ENCODE measurements at places on chromosomes 6 and 20. TPM values are rescaled to one million over a fixed set of nuclear protein-coding genes. Genes with fewer than 3 reads are reported as not detected.

GRCh38 chr6:16600026-16600425 lies 161.2 kb downstream of the ATXN1 start:
- H3K4me3 ChIP-seq = no peak overlapping the region
- DNase-seq = no peak
- no peak overlapping the region for H3K27ac ChIP-seq
- peaks cover 6% of the 10 kb centered on the region for H3K36me3 ChIP-seq

DNA sequence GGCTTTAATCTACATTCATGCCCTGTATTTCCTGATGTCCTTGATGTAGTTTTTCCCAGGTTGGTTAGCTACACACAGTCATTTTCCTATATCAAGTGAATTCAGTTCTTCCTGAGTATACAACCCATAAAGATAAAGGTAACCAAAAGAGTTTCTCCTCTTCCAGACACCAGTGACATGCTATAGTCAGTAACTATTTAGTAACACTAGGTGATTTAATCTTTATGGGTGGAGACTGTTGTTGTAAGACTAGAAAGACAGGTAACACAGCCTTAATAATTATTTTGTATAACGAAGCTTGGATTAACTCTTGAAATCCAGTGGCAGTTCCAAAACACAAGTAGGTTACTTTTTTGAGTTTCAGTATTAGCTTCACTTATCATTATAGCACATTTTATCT lies 17.6 kb downstream of the MCUR1 start:
- H3K4me3 ChIP-seq = no peak overlapping the region
- no peak for DNase-seq
- H3K4me1 ChIP-seq = no peaks in the 10 kb centered on the region
- no peaks in the 10 kb centered on the region for H3K27me3 ChIP-seq

GRCh38 chr6:10276660-10277287 lies 138.1 kb downstream of the TFAP2A start:
- no peaks in the 10 kb centered on the region for H3K27me3 ChIP-seq
- no peaks in the 10 kb centered on the region for H3K36me3 ChIP-seq
- no peaks in the 10 kb centered on the region for H3K4me1 ChIP-seq
- DNase-seq = no peak
- no peak overlapping the region for H3K4me3 ChIP-seq

DNA sequence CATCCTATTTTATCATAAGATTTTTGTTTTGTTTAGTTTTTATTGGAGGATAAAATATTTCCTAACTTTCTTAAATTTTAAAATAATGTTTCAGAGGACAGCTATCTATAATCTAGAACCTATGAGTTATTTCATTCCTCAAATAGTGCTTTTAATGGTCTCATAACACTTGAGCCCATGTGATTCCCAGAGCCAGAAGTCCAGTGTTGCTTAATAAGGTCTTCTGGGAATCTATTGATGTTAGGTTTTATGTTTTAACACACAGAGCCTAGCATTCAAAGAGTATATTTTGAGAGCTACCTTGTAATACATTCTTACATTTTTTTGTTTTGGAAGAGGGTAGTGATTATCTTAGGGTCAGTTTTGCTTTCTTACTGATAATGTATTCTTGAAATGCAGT lies 200.2 kb downstream of the CENPW start:
- no peak overlapping the region for H3K27ac ChIP-seq
- H3K36me3 ChIP-seq = no peaks in the 10 kb centered on the region
- no peak overlapping the region for H3K4me3 ChIP-seq

GRCh38 chr20:2750491-2751251 lies 49.8 kb downstream of the CPXM1 start:
- H3K27me3 ChIP-seq = peaks cover 32% of the 10 kb centered on the region
- no peak overlapping the region for H3K27ac ChIP-seq
- no peaks in the 10 kb centered on the region for H3K36me3 ChIP-seq
- peak; percentile 78 for DNase-seq

Gene RBL1
- 12.7 TPM for total RNA-seq

DNA sequence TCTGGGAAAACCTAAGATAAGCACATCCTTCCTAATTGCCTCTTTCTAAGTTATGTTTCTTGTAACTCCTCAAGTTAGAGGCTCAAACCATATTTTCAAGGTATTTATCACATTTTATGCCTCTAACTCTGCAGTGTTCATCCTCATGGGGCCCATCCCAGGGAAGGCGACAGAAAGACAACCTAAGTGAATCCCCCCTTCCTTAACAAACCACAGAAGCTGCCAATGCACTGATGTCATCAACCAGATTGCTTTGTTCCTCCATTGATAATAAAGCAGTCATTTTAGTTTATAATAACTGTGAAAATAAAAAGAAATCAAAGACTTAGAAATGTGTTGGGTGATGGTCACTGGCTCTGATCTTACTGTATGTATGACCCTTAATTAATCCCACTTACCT lies 119.5 kb upstream of the TCF21 start:
- no peaks in the 10 kb centered on the region for H3K36me3 ChIP-seq
- no peak overlapping the region for H3K27ac ChIP-seq
- no peaks in the 10 kb centered on the region for H3K27me3 ChIP-seq
- no peak overlapping the region for H3K4me3 ChIP-seq
- H3K4me1 ChIP-seq = no peaks in the 10 kb centered on the region
- DNase-seq = no peak

GRCh38 chr6:49923826-49924225 lies 40.1 kb downstream of the DEFB114 start:
- DNase-seq = no peak
- H3K27ac ChIP-seq = no peak overlapping the region
- no peak overlapping the region for H3K4me3 ChIP-seq
- no peaks in the 10 kb centered on the region for H3K36me3 ChIP-seq

DNA sequence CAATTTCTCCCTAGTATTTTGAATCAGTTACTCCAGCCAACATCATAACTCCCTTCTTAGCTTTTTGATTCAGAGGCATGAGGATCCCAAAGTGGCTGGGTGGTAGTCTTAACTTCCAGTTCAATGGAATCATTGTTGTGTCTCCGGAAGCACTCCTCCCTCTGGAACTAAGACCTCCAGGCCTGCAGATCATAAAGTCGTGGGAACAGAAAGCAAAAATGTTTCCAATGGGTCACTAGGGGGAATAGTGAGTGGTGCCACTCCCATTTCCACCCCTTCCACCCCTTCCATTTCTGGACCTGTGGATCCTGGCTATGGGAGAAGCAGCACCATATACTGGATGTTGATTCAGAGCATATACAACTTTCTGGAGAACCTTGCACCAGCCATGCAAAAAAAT lies 130.8 kb downstream of the SGK1 start:
- no peak overlapping the region for H3K27ac ChIP-seq
- no peak for DNase-seq
- no peak overlapping the region for H3K4me3 ChIP-seq
- H3K4me1 ChIP-seq = no peaks in the 10 kb centered on the region
- no peaks in the 10 kb centered on the region for H3K36me3 ChIP-seq
- no peaks in the 10 kb centered on the region for H3K27me3 ChIP-seq

Gene PREX1
- total RNA-seq = 158 TPM

DNA sequence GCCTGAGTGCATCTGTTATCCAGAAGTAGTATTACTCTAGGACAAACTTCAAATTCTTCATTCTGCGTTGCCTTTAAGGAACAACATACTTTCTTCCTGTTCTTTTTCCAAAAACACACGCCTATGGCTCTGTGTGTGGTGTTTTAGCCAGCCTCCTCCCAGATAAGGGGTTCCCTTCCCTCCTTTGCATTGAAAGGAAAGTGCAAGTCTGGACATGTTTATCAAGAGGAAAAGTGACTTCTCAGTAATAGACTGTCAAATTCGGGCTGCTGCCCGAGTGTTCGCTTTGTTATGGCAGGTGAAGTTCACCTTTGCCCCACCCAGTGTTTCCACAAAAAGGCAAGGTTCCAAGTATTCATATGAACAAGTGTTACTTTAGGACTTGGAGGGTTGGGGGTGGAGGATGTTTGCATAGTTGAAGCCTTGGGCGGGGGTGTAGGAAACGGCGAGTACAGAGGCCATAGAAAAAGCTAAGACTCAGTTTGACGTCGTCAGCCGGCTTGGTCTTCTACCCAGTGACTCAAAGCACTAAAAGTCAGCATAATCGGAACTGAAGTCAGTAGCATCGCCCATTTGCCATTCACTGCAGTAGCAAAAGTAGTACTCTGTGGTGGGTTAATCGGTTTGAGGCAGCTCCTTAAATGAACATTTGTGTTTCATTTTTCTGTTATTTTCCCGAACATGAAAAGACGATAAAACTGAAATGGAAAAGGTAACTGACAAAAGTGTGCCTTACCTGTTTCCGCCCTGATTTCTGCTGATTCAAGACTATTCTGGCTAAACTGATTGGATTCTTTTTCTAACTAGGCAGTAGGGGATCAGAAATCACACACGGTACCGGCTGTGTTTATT lies 12.5 kb downstream of the PRDM1 start:
- DNase-seq = peak; percentile 84
- no peaks in the 10 kb centered on the region for H3K27me3 ChIP-seq
- peak overlapping the region; percentile 46 for H3K4me3 ChIP-seq
- H3K36me3 ChIP-seq = no peaks in the 10 kb centered on the region
- H3K27ac ChIP-seq = peak overlapping the region; percentile 91

Gene ASCC3
- 49.0 TPM for total RNA-seq

DNA sequence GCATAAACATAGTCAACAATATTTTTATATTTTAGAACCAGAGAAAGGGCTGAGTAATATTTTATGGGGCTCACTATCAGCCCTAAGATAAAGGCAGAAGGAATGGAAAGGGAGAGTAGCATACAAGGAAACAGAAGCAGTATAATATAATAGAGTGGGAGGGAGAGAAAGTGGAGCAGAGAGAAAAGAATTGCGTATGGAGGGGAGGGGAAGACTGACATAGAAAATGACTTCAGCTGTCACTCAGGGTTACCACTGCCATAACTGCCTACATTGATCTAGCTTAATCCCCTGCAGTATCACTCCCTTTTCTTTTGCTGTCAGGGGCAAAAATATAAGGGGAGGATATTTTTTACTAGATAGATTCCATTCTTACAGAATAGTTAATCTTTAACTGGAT lies 1133.5 kb upstream of the MAP3K7 start:
- no peaks in the 10 kb centered on the region for H3K36me3 ChIP-seq
- no peak for DNase-seq
- no peaks in the 10 kb centered on the region for H3K27me3 ChIP-seq
- H3K4me1 ChIP-seq = no peaks in the 10 kb centered on the region

GRCh38 chr20:44601801-44602204 lies 19.4 kb downstream of the PKIG start:
- H3K27me3 ChIP-seq = no peaks in the 10 kb centered on the region
- DNase-seq = no peak
- no peak overlapping the region for H3K27ac ChIP-seq
- no peak overlapping the region for H3K4me3 ChIP-seq

Gene TGM3
- total RNA-seq = 0.57 TPM

All from spleen (tissue), 13 donors.